ENCODE measurements at places on chromosomes 12 and 14.

DNA sequence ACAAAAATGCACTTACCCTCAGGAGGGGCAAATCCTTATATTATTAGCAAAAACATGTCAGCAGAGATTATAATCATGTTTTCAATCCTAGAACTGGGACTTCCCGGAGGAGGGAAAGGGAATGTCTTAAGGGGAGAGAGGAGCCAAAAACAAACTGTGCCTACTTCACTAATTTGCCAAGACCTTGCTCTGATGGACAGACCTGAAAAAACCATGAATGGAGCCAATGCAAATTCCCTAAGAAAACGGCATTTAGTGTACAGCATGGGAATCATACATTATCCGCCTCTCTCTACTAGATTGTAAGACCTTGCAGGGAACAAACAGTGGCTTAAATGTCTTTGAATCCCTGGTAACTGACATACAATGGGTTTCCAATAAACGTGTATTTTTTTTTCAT lies 70.4 kb downstream of the NTN4 start:
- DNase-seq, result no peak

GRCh38 chr12:69701826-69702225 lies 2.7 kb upstream of the BEST3 start:
- no peak for DNase-seq

DNA sequence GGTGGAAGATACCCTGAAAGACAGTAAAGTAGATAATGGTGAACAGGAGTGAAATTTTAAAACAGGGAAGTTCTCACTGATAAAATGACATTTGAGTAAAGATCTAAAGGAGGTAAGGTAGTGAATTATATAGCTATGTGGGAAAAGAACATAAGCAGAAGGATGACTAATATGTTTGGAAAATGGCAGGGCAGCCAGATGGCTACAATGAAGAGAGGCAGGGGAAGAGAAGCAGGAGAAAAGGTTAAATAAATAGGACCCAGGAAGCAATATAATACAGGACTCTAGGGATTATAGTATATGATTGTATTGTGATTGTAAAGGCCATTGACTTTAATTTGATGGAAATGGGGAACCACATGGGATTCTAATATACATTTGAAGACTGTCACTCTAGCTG lies 33.0 kb downstream of the SCFD1 start:
- DNase-seq, result no peak

- no peak for DNase-seq
These were observed 1086.5 kb downstream of the SLC6A15 start for GRCh38 chr12:83826112-83826511.

DNA sequence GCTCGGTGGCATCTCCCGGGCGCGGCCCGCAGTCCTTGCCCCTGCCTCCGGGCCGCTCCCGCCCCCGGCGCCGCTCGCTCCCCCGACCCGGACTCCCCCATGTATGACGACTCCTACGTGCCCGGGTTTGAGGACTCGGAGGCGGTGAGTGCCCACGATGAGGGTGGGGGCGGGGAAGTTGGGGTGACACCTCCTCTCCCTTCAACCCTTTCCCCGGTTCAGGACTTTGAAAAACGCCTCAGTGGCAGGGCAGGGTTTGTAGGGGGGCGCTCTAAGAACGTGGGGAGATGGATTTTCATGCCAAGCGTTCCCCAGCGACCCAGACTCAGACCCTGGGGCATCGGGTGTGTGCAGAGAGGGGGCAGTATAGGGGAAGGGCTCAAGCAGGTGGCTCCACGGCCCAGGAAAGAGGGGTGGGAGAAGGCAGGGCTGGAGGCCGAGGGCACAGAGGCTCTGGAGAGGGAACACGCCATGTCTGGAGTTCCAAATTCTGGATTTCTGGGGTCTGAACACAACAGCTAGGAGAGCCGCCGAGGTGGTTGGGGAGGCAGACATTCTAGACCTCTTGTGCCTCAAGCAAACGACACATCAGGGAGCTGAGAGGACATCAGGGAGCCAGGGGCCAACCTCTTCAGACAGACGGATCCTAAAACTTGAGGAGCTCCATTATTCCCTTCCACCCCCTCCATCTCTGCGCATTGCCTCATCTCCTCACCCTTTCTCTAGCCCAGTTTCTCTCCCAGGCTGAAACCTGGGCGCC lies 715 bp downstream of the CACNB3 start:
- no peak for DNase-seq

DNA sequence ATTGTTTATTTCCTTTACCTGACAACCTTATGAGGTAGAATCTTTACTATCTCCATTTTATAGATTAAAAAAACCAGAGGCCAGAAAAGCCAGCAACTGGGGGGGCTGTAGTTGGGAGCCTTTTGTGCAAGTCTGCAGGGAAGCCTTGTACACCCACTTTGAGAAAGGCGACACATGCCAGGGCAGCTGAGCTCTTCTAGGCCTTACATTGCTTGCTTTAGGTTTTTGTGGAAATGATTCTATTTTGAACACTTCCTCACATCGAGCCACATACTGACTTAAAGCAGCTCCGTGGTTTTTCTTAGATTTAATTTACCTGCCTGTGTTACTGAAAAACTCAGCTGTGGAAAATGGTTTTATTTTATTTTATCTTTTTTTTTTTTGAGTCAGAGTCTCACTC lies 34.6 kb downstream of the EP400 start:
- DNase-seq, result no peak

- no peak for DNase-seq
These were observed 17.0 kb downstream of the PSEN1 start for GRCh38 chr14:73153272-73153671.

DNA sequence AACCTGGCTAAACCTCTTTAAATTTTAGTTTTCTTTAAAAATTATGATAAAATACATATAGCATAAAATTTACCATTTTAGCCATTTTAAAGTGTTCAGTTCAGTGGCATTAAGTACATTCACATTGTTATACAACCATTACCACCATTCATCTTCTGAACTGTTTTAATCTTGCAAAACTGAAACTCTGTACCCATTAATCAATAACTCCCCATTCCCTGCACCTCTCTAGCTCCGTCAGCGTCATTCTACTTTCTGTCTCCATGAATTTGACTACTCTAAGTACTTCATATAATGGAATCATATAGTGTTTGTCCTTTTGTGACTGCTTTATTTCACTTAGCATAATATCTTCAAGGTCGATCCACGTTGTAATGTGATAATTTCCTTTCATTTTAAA lies 75.8 kb upstream of the DDHD1 start:
- DNase-seq, result no peak

DNA sequence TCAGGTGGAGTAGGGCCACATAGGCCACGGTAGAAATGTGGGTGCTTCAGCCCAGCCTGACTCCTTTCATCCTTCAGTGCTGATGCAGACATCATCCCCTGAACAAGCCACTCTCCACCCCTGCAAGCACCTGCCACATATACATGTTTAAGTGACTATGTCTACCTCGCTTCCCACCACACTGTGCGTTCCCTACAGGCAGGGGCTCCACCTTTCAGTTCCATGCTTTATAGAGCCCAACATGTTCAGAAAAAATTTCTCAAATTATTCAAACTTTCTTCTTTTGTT lies 11.6 kb downstream of the SLC7A7 start:
- DNase-seq, result no peak

- DNase-seq, result no peak
These were observed 123.5 kb upstream of the FBXO33 start for GRCh38 chr14:39555749-39556148.

DNA sequence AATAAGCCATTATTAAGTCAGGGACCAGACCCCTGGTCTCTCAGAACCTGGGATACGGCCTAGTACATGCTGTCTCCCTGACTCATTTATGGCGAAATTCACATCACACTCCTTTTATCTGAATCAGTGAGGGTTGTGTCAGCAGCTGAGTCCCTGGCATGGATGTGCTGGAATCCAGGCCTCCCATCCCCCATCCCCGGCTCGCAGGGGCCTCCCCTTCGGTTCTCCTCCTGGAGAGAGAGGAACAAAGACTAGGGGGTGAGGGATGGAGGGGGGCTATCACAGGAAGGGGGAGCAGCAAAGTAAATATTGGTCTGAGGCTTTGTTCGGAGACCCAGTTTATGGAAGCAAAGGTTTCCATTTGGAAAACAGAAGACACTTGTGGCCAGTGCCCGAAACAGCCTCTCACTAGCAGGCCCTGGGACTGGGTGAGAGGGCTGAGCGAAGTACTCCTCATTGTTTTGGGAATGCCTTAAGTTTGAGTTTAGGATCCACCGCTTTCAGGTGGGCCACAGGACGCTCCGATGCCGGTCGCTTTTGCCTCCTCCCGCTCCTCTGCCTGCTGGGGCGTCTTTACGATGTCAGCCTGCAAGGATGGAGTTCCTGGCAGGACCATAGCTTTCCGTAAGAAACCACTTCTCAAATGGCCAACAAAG lies 145.0 kb downstream of the PRKCH start:
- no peak for DNase-seq

GRCh38 chr14:104136472-104137296 lies 1.7 kb upstream of the KIF26A start:
- no peak for DNase-seq

GRCh38 chr14:84750284-84750683 lies 779.7 kb upstream of the FLRT2 start:
- no peak for DNase-seq

- no peak for DNase-seq
These were observed 35.6 kb downstream of the A2M start for GRCh38 chr12:9079883-9080675.

GRCh38 chr12:47846294-47846996 lies 26.7 kb upstream of the HDAC7 start:
- no peak for DNase-seq

- no peak for DNase-seq
These were observed 151.1 kb upstream of the HMGA2 start for GRCh38 chr12:65673156-65673690.

DNA sequence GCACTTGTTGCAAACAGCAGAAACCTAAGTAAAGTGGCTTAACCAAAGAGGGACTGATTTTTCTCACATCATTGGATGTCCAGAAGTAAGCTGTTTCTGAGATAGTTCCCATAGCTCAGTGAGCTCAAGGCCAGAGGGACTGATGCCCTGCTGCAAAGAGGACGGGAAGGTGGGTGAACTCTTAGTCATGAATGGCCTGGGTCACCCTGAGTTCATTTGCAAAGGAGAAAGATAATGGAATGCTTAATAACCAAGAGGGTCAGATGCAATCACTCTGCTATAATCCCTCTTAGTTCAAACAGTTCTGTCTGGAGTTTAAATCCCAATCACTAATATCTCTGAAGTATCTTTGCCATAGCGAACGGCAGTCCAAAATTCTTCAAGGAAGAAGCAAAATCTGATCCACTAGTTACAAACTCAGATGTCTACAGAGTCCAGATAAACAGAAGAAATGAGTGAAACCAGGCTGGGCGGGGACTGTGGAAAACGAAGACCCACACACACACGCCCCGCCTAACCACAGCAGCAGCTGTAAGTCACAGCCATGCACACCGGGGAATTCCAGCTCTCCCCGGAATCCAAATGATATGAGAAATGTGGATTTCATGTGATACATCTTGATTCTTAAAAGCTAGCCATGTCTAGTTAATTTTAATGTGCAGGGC lies 289.5 kb downstream of the TMEM132D start:
- DNase-seq, result no peak

DNA sequence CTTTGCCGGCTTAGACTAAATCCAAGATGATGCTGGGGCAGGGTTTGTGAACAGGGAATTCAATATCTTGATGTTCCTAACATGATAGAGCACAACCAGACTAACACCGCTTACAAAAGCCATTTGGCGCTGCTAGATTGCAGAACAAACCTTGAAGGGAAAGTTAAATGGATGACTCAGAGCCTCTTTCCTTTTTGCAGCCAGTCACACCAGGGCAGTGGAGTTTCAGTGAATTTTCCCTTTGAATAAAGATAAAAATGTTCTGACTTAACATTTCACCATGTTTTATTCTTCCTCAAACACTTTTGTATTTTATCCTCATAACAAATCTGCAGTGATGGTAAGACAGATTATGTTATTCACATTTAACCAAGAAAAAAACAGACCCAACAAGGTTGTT lies 47.3 kb downstream of the PDE6H start:
- no peak for DNase-seq

GRCh38 chr14:22262881-22263280 lies 326.1 kb downstream of the DAD1 start:
- DNase-seq, result no peak

GRCh38 chr12:116385486-116386217 lies 108.2 kb upstream of the MED13L start:
- no peak for DNase-seq
